BJ (cell line): ENCODE measurements at places on chromosomes 3 and 15.
A peak's percentile ranks its signal among the peaks of the same experiment; 100 is the strongest.

DNA sequence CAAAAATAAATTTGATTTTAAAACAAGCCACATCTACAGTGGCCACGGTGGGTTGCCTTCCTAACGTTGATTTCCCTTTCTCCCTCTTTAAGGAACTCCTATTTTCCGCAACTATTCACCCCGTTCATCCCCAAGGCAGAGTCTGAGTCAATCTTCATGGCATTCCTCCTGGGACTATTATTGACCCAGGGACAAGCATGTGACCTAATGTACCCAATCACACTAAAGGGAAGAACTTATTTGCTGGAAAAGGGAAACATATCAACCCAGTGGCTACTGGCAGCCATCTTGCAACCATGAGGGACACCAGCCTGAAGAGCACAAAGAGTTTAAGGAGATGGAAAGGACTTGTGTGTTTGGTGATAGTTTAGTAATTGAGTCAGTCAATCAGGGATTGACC lies 55.4 kb upstream of the ARHGEF3 start:
- DNase-seq = no peak

- no peak for DNase-seq
Measured at GRCh38 chr3:50123394-50124051, 31.6 kb upstream of the SEMA3F start.

GRCh38 chr15:40845036-40845435 lies 1.2 kb downstream of the SPINT1 start:
- no peak for DNase-seq

DNA sequence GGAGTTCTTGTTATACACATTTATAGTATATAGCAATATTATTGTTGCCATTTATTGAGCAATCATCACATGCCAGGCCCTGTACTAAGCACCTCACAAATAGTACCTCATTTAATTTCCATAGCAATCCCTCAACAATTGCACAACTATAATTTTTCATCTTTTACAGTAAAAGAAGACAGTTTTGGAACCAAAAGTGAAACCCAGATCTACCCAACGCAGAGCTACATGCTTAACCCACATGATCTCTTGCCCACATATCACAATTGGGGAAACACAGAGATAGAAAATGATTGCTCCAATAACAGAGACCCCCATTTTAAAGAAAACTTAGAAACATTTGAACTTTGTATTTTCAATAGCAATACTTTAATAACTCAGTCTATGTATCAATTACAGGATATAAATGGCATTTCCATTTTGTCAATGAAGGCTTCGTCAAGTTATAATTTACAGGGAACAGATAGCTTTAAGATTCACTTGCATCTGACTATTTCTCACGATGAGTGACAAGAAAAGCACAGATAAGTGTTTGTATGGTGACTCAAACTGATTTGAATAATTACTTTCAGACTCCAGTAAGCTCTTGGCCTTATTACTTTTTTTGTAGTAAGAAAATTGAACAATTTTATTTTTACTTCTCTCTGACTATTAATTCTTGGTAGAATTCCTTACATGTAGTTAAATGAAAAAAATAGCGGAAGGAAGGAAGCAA lies 38.7 kb upstream of the CCDC50 start:
- DNase-seq = no peak

- DNase-seq = no peak
Measured at GRCh38 chr3:86702381-86702958, 288.5 kb downstream of the VGLL3 start.

DNA sequence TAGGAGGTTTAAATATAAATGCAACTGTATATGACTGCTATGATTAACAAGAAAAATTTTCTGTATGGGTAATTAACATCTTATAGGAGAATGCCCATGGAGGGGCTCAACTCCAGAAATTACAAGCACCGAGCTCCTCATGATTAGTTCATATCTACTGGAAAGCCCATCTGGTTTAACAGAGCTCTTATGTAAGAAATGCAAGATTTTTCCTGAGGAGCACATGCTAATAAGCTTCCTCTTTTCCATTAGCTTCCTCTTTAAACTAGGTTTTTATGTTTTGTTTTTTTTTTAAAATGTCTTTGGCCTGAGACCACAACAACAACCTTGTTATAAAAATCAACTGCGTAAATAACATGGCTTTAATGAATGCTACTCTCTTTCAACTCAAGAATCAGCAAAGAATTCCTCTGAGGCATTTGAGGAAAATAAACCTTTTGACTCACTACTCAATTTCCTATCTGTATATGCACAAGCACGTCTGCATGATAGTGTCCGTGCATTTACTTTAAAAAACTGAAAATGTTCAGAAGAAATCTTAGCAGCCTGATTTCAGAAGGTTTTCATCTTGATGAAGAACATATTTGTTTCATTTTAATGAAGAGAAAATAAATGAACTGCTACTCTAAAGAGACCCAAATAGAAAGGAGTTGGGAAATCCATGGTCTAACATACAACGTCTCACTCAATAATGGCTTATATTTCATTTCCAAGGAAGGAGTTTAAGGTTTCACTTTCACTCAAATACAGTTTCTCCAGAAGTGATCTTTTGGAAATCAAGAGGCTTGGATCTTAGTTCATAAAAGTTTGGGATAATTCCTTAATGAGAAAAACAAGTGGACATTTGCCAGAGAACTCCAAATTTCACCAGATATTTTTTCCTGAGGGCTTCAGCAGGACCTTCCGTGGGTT lies 180.8 kb downstream of the KCNAB1 start:
- DNase-seq = no peak

- no peak for DNase-seq
Measured at GRCh38 chr3:156317462-156318074, 197.2 kb downstream of the KCNAB1 start.

GRCh38 chr3:13308380-13308801 lies 111.7 kb downstream of the NUP210 start:
- DNase-seq = no peak

GRCh38 chr3:50445919-50446318 lies 57.5 kb downstream of the CACNA2D2 start:
- DNase-seq = no peak

DNA sequence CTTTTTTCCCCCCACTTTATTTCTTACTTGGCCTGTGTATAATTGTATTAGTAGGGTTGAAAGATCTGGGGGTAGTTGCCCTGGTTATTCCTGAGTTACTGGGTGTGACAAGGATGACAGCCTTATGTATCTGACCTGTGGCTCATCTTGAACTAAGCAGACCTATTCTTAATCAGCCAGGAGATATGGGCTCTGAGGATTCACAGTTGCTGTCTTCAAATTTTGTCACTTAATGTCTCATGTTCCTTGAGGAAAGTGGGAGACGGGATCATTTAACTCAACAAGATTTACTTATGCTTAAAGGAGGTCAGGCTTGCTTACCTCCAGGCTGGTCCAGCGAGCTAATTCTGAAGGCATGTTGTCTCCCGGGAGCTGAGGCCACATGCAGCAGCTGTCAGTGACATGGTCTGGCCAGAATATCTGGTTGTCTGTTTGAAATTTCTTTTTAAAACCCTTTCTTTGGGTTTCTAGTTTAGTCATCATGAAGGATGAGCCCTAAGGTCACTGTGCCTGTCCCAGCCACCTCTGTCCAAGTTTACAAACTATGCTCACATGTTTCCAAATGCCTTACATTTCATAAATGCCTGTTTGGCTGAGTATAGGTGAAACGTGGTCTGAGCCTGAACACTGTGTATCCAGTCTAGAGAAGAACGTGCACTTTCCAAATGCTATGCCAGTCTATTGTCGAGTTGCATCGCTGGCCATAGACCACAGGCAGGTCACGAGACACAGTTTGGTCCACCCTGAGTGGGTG lies 26.8 kb downstream of the LRTM1 start:
- DNase-seq = peak; percentile 61

DNA sequence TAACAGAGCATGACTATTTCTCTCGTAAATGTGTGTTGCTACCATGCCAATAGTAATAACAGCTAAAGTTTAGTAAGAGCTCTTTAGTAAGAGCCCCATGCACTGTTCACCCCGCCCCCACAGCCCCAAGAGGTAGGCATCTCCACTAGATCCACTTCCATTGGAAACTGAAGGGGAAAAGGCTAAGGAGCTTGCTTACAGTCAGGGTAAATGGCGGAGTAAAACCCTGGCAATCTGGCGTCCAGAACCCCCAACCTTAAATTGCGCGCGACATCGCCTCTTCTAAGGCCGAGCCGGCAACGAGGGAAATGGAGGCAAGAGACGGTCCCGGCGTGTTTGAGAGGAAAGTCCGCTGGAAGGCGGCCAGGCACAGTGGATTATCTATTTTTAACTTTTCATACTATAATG lies 654 bp upstream of the C3orf38 start:
- DNase-seq = no peak

DNA sequence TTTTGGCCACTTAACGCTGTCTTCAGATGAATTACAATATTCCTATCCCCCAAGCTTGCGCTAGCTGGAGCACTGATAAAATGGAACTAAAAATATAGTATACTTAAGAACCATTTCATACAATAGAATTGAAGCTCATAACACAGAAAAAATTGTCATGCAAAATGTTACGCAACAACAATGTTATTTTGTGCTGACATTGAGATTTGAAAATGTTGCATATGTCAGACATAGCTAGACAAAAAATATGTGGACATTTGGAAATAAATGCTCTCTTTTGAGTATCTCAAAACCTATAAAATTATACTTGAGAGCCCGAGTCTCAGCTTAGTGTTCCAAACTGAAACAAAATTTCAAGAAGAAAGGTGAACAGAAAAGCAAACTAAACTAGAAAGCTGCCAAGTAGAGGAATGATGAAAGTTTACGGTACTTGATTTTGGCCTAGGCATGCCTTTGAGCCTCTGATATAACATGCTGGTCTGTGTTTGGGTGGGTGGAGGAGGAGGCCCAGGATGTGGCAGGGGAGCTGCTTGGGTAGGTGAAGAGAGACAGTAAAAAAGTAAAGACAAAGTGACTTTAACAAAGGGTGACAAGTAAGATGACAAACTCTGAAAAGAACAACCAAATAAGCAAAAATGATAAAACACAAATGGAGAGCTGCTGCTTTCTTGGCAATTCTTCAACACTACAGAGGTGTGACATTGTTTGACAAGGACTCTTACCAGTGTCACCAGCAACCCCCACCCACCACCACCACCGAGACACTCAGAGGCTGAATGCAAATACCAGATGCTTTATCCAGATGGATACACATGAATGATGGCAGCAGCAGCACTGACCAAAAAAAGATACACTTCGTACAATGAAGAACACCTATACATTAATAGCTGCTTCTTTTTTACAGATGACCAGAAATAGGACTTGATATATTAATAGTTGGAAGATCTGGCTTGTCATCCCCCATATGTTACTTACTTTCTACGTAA lies 129.3 kb upstream of the FEZF2 start:
- DNase-seq = no peak

DNA sequence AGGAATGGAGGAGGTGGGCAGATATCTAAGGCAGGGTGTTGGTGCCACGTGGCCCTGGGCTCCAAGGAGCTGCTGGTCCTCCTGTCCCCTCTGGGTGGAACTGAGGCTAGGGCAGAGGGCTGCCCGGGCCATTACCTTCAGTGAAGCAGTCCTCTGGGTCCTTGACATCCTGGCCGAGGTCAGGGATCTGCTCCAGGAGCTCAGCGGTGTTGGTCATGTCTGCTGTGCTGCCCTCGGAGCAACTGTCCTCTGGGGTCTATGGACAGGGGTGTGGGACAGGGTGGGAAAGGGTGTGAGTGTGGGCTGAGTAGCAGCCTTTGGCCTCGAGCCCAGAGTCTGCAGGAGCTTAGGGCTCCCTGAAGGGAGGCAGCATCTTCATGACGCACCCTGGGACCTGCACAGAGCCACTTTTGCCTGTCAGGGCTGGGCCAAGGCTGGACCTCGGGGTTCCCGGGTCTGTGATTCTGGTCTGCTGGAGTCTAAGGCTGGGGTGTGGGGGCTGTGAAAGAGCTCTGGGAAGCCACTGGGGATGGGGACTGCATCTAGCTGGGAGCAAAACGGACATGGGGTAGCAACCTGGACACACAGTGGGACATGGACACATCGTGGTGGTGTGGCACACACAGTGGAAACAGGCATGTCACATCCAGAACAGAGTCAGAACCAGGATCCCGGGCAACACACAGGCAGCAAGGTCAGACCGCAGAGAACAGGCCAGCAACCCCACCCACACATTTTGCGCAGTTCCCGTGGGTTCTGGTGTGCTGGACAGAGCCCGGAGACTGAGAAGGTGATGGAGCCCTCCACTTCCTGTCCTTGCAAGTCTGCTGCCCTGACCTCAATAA lies 72.7 kb downstream of the SCN5A start:
- DNase-seq = no peak

DNA sequence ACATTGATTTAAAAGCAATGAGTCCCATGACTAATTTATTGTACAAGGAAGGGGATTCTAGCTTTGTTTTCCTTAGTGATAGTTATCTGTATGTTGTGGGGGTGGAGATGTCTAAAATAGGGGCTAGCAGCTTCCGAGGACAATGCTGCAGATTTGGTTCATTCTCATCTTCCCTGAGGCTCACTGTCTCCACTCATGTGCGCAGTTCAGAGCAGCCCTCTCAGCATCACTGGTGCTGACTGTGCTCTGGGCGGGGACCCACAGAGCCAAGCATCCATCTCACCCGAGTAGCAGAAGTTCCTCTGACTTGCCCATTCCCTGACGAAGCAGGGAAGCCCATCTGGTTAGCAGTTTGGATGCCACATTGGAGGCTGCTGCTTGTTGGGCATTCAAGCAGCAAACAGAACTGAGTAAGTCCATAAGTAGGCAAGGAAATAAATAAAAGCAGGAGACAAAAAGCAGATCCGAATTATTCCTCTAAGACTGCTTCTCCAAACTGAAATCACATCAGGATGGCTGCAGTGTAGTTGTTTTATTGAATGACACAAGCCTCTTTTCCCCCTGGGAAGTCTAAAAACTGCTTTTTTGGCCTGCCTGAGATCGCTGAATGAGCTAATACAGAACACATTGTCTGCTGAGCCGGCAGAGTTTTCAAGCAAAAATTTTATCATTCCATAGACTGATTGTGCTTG lies 27.5 kb downstream of the RARB start:
- DNase-seq = peak; percentile 50

- DNase-seq = no peak
Measured at GRCh38 chr15:29765898-29766527, 56.3 kb downstream of the TJP1 start.

GRCh38 chr3:115626006-115626409 lies 2.7 kb downstream of the GAP43 start:
- DNase-seq = no peak

DNA sequence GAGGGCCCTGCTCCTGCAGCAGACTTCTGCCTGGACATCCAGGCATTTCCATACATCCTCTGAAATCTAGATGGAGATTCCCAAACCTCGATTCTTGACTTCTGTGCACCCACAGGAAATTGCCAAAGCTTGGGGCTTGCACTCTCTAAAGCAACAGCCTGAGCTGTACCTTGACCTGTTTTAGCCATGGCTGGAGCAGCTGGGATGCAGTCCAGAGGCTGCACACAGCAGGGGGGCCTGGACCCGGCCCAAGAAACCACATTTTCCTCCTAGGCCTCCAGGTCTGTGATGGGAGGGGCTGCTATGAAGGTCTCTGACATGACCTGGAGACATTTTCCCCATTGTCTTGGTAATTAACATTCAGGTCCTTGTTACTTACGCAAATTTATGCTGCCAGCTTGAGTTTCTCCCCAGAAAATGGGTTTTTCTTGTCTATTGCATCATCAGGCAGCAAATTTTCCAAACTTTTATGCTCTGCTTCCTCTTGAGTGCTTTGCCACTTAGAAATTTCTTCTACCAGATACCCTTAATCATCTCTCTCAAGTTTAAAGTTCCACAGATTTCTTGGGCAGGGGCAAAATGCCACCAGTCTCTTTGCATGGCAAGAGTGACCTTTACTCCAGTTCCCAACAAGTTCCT lies 11.8 kb upstream of the MYO5A start:
- no peak for DNase-seq

GRCh38 chr3:123331006-123331405 lies 117.9 kb downstream of the ADCY5 start:
- DNase-seq = no peak

GRCh38 chr3:185076219-185076618 lies 76.6 kb downstream of the C3orf70 start:
- DNase-seq = no peak

- DNase-seq = no peak
Measured at GRCh38 chr3:72634128-72634527, 214.1 kb downstream of the SHQ1 start.
